ENCODE measurements at places on chromosomes 7 and 10. TPM values are rescaled to one million over a fixed set of nuclear protein-coding genes. Genes with fewer than 3 reads are reported as not detected.
A peak's percentile ranks its signal among the peaks of the same experiment; 100 is the strongest.

Gene MAGI2
- total RNA-seq = 0.25 TPM

Gene CCDC3
- 1.9 TPM for total RNA-seq

Gene SLC13A1
- total RNA-seq = not detected

Gene HOXA5
- 4.9 TPM for total RNA-seq

Gene TMEM140
- total RNA-seq = 6.1 TPM

- no peak for DNase-seq
Measured at GRCh38 chr10:71316056-71316785, 2.8 kb upstream of the SLC29A3 start.

- peak; percentile 56 for DNase-seq
Measured at GRCh38 chr7:102404005-102404861, 8.1 kb downstream of the PRKRIP1 start.

DNA sequence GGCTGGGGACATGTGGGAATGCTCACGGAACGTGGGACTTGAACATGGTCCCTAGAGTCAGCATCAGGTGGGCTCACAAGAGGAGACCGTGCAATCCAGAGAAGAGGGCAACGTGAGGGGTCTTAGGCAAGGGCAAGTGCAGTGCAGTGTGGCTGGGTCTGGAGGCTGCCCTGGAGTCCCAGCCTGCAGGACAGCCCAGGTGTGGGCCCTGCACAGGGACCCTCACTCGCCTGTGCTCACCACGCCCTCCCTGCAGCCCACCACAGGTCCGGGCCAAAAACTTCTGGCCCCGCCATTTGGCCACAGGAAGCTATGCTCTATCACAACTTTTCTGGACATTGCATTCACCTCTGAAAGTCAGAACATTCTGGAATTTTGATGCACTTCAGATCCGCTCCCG is 133.5 kb downstream of the PAXIP1 start:
- DNase-seq = no peak

DNA sequence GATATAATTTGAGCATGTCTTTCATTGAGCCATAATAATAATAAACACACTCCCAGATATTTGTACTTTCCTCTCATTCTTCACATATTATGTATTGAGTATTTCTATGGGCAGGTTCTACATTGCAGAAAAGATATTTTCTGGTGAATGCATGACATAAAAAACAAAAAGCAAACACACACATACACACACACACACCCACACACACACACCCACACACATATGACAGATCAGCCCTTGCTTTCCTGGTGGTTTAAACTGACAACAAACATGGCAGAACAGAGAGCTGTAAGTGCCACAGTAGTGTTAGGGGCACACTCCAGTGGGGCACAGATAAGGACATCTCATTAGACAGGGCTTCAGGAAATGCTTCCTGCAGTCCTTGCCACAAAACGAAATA is 123.3 kb upstream of the LSM8 start:
- no peak for DNase-seq

GRCh38 chr10:73827346-73828089 is 16.1 kb upstream of the NDST2 start:
- no peak for DNase-seq

GRCh38 chr10:128924918-128925317 is 542.1 kb upstream of the MGMT start:
- DNase-seq = no peak

DNA sequence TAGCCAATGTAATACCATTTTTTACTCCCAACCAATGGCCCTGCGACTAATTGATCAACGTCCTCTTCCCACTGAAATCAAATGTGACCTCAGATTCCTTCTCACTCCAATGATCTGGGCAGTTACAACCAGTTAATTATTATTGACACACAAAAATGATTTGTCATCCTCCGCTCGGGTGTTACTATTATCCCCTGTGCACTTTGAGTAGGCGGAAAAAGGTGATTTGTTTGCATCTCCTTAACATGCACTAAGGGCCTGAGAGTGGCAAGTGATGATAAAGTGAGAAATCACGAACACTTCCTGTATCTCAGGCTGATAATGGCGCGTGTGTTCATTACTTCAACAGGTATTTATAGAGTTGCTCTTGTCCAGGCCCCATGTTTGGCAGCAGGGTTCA is 40.9 kb upstream of the PNLIP start:
- no peak for DNase-seq

- DNase-seq = no peak
Measured at GRCh38 chr7:16726189-16726588, 27.4 kb upstream of the TSPAN13 start.

DNA sequence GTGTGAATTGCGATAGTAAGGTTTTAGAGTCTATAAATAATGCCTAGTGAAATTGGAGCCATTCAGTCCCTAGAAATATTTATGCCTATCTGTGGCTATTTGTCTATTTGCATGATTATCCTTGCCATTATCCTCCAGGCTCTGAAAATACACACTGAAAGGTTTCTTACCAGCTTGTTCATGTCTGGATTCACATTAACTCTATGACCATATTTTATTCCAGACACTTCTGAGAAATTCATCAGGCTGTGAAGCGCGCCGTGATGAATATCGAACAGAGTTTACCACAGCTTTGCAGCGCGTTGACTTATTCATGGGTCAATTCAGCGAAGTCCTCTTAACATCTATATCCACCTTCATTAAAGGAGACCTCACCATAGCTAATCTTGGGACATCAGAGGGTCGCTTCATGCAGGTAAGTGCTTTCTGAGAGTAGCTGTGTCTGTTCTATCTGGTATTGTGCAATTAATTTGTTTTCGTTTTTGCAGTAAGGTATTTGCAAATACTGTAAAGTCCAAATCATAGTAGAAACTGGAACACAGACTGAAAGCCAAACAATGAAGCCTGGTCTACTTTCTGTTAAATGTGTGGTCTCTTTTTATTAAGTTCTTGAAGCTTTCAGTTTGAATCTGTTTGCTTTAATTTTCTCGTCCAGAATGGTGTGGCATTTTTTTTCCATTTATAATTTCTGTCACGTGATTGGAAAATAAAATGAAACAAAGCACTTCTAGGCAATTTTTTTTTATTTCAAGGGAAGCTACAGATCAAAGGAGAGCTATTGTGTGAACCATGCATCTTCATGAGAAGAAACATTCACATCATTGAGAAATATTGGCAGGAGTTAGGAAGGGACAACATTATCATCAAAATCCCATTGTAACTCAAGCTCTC is 59.7 kb downstream of the MET start:
- DNase-seq = no peak

- DNase-seq = no peak
Measured at GRCh38 chr10:7161484-7162250, 249.2 kb downstream of the SFMBT2 start.

- no peak for DNase-seq
Measured at GRCh38 chr7:101884671-101885596, 67.5 kb downstream of the CUX1 start.

All from Caco-2 (cell line).